ENCODE measurements at places on chromosomes 1 and 21.

DNA sequence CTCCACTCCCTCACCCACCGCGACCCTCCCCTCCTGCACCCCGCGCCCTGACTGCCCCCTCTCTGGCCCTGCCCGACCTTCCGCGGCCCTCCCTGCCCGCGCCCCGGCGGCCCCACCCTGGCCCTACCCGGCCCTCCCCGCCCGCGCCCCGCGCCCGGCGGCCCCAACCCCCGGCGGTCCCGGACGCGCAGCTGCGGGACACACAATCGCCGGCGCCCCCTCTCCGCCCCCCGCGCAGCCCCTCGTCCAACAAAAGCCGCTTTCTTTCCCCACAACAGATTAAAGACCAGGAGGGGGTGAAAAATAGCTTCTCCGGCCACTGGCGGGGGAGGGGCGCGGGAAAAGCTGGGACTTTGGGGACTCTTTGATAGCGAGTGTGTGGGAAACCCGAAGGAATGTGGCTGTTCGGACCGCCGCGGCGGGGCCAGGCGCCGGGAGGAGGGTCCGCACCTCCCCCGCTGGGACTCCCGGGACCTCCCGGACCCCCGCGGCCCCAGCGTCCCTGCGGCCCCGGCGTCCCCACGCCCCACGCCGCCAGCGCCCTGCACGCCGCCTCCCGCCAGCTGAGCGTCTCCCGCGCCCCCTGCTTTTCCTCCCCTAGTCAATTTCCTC lies 8.8 kb upstream of the ID3 start:
- peak; percentile 65 for DNase-seq

DNA sequence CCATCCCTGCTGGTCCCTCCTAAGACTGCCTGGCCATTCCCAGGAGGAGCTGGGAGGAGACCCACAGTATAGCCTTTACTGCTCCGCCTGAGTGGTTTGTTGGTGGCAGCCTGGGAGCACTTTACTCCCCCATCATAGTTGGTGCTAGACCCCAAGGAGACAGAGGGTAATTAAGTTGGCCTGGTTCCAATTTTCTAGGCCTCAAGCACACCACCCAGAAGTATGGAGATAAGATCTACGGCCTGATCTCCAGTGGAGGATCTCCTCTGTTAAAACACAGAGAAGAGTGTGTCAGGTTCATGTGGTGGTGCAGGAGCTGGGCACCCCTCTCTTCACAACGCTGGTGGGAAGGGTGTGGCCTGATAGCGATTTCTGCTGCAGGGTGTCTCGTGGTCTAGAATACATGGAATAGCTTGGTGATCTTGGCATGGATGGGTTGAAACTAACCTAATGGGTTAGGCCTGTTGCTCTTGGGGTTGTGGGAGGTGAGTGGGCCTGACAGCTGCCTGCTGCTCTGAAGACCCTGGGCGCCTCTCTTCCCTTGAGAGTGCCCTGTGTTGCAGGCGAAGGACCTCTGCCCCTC lies 68.5 kb downstream of the FASLG start:
- no peak for DNase-seq

DNA sequence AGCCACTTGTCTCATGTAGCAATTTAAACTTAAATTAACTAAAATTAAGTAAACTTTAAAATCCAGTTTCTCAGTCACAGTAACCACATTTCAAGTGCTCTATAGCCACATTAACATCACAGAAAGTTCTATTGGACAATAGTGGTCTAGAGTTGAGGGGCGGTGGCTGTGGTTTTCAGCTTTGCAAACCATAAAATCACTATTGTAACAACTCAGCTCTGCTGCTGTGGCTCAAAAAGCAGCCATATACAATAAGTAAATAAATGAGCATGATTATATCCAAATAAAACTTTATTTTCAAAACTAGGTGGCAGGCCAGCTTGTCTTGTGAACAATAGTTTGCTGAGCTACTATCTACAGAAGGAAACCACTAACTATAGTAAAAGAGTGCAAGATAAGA lies 43.4 kb upstream of the C1orf53 start:
- no peak for DNase-seq

- DNase-seq = no peak
Measured at GRCh38 chr1:13764588-13765332, 64.8 kb downstream of the PRDM2 start.

- no peak for DNase-seq
Measured at GRCh38 chr1:246364415-246364941, 142.6 kb downstream of the SMYD3 start.

GRCh38 chr1:25797939-25798338 lies 2.1 kb upstream of the SELENON start:
- DNase-seq = no peak

- DNase-seq = no peak
Measured at GRCh38 chr1:221381910-221382623, 359.8 kb downstream of the DUSP10 start.

DNA sequence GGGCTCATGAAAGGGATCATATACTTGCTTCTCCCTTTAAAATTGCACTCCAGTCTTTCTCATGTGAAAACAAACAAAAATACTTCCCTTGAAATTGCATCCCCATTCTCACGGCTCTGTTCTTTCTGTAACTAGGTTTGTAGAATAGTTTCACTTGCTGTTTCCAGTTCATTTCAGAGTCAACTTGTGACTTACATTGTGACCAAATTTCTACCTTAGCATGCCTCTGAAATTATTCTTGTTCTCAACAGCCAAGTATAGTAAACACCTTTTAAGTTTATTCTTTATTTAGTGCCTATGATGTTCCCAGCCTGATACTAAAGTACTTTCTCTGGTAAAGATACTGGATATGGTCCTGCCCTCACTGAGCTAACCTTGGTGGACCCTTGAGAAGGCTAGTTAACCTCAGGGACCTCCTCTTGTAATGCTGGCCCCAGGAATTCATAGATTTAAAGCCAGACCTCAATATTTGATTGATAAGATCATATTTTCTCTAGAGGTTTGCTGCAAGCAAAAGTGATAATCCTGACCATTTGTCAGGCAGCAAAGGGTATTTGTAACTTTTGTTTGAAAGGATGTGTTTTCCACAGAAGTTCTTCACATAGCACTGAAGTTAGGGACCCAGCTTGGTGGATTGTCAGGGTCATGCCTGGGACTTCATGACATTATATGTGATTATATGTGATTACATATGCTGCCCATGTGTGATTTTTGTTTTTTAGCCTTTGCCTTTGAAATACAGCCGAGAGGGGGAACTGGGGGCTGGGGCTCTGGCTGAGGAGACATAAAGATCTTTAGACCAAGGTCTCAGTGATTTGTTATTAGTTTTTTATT lies 29.6 kb downstream of the VANGL2 start:
- no peak for DNase-seq

GRCh38 chr1:246221485-246222255 lies 285.4 kb downstream of the SMYD3 start:
- DNase-seq = peak; percentile 52

DNA sequence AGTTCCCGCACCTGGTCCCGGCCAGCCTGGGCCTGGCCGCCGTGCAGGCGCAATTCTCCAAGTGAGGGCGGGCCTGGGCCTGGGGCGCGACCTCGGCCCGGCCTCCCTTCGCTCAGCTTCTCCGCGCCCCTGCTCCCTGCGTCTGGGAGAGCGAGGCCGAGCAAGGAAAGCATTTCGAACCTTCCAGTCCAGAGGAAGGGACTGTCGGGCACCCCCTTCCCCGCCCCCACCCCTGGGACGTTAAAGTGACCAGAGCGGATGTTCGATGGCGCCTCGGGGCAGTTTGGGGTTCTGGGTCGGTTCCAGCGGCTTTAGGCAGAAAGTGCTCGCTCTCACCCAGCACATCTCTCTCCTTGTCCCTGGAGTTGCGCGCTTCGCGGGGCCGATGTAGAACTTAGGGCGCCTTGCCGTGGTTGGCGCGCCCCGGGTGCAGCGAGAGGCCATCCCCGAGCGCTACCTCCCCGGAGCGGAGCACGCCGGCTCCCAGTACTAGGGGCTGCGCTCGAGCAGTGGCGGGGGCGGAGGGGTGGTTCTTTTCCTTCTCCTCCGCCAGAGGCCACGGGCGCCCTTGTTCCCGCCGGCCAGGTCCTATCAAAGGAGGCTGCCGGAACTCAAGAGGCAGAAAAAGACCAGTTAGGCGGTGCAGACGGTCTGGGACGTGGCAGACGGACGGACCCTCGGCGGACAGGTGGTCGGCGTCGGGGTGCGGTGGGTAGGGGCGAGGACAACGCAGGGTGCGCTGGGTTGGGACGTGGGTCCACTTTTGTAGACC lies 1.2 kb downstream of the OLIG1 start:
- peak; percentile 30 for DNase-seq

DNA sequence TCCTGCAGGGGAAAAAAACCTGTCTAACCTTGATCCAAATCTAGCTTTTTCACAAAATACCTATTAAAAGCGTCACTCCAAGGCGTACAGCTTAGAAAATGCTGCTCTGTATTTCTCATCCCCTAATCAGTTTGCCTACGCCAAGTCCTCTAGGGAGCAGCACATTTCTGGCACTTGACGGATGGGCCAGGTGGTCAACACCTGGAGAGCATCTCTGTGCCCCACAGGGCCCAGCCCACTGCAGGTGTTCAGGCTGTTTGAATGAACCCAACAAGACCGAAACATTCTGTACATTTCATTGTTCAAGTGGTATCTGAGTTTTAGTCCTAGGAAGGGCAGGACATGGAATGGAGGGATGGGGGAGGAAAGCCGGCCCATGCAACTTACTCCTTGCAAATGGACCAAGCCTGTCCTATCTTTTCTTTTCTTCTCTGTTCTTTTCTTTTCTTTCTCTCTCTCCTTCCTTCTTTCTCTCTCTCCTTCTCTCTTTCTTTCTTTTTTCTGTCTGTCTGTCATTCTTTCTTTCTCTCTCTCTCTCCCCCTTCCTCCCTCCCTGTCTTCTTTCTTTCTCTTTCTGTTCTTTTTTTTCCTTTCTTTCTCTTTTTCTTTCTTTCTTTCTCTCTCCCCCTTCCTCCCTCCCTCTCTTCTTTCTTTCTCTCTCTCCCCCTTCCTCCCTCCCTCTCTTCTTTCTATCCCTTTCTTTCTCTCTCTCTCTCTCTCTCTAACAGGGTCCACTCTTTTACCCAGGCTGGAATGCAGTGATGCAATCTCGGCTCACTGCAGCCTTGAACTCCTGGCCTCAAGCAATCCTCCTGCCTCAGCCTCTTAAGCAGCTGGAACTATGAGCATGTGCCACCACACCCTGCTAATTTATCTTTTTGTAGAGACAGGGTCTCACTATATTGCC lies 29.1 kb downstream of the IGFN1 start:
- no peak for DNase-seq

DNA sequence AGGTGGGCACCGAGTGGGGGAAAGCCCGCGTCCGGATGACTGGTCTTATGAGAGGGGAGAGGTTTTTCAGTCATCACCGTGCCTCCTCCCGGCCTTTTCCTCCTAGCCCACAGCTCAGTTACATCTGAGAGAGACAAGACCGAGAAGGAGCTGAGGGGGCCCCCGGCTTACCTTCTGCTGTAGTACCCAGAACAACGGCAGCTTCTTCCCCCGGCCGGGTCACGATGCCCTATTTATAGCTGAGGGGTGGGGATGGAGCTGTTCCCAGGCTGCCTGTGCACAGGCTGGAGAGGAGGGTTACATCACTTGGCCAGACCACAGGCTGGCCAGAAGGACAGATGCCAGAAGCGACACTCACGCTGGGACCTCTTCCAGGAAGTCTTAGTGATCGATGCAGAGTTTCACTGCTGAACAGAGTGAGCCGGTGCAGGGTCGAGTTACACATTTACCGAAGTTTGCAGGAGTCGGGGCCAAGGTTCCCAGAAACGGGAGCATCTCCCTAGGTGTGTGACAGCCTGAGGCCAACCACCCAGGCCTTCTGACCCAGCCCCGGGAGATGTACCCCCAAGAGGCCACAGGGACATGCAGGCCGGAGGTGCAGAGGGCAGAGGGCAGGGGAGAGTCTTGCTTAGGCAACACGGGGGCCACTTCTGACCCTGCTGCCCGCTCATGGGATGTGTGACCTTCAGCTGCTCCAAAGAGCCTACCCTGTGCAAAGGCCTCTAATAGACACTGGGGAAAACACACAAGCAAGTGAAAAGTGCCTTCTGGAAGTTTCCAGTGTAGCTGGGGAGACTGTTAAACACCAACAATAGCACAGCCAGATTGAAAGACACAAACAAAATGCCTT lies at the start of gene AGT:
Gene AGT, minus strand, starts transcription at position 208 of the 850 bp plus-strand sequence. CDS start 3,299 bp downstream, outside the sequence.
- DNase-seq = peak; percentile 90

DNA sequence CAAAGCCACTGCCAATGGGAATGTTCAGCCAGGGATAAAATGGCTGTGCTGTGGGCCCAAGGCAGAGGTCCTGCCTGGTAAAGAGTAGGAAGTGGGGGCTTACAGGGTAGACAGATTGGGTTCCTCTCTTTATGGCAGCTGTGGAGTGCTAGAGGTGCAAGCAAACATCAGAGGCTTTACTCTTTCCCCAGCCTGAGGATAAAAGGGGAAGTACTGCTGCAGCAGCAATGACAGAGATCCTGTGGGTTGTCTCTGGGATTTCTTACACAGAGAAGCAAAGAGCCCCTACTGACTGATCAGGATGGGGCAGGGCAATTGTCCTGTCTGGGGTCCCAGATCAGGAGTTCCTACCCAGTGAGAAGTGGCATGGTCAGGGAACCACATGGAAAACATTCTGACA lies 54.2 kb downstream of the DRAM2 start:
- no peak for DNase-seq

DNA sequence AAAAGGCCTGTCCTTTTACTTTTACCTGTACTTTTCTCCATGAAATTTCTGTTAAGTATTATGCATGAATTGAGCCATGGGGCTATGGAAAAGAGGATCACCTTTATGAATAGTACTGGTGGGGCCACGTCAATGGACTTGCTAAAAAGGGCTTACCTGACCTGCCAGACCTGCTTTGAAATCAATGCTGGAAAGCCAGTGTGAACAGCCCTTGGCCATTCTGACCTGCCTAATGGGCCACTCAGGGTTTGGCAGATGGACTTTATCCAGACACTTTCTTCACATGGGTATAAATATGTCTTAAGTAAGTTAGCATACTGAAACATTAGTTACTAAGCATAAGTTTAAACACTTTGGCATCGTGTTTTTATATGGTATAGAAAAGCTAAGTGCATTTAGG lies 8.3 kb upstream of the GUK1 start:
- no peak for DNase-seq

GRCh38 chr1:169392406-169392805 lies 24.4 kb downstream of the BLZF1 start:
- DNase-seq = no peak

DNA sequence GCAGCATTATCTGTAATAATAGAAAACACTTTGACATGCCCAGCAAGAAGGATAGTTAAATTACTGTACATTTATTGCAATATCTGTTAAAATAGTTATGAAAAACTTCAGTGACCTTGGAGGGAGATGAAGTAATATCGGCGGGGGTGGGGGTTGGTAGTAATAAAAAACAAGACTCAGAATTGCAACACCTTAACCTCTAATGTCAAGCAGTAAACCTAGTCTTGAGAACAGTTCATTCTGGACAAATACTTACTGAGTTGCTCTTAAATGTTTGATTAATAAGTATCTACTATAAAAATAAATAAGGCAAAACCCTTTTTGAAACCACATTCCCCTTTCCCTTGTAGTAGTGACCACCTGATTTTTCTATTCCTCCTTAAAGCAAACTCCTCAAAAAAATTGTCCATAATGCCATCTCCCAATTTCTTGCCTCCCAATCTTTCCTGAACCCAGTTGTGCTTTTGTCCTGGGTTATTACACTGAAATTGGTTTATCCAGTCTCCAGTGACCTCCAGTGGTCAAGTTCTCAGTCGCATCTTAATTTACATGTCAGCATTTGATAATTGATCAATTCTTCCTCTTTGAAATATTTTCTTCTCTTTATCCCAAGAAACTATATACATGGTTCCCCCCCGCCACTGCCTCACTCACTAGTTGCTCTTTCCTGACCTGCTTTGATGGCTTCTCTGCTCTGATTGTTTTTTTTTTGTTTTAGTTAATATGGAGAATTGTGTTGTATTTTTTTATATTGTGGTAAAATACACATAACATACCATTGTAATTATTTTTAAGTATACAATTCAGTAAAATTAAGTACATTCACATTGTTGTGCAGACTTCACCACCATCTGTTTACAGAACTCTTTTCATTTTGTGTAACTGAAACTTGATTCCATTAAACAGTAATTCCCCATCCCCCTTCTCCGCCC lies 36.8 kb downstream of the RAP1A start:
- no peak for DNase-seq
